Lower leg skin (tissue), 4 donors: ENCODE measurements at places on chromosomes 3 and 15.
A peak's percentile ranks its signal among the peaks of the same experiment; 100 is the strongest.

DNA sequence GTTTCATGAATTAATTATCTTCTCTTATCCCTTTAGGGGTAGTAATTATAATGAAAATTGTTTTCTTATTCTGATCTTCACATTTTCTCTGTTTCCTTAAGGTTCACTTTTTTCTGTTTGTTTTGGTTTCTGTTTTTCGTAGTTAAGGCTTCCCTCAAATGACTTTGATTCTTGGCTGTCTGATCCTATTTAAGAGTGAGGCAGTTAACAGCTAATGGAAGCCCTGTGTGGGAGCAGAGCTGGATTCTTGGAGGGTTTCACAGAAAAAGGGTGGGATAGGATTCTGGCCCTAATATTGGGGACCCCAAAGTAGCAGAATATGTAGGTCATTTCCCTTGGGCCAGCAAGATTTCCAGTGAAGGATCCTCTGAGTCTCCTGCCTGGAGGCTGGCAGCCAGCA is 6.8 kb upstream of the AMOTL2 start:
- DNase-seq = no peak

DNA sequence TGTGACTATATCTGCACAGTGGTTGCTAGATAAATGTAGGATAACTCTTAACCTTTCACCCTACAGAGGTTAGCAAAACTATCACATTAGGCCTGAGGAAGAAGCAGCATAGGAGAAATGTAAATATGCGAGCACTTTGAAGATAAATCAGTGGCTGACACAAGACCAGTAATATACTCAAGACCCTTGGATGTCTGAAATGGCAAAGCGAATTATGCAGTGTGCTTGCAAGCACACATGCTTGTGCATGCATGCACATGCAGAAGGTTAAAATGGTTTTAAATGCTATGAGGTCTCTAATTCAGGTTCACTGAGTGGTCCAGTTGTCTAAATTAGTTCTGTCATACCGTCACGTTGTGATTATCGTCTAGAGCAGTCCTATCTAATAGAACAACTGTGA is 13.6 kb upstream of the UTS2B start:
- DNase-seq = no peak

DNA sequence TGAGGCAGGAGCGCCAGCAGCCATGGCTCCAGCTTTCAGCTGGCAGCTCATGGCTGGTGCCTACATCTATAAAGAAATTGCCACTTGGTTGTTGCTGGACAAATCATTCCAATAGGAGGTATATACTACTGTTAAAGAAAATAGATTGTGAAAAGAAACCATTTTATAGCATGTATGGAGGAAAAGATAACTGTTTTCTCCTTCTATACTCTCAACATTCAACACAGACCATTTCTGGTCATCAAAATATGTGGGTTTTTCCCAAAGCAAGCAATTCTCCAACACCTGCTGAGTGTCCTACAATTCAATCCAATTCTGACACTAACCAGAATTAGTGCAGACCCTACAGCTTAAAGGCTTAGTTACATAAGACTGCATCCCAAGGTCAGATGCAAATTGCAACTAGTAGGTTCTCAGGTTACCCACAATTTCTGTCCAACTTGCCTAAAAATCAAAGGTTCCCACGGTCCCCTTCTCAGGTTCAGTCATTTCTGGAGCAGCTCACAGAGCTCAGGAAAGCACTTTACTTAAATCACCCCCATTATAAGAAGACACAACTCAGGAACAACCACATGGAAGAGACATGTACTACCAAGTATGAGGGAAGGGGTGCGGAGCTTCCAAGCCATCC is 42.4 kb upstream of the STRIT1 start:
- no peak for DNase-seq

DNA sequence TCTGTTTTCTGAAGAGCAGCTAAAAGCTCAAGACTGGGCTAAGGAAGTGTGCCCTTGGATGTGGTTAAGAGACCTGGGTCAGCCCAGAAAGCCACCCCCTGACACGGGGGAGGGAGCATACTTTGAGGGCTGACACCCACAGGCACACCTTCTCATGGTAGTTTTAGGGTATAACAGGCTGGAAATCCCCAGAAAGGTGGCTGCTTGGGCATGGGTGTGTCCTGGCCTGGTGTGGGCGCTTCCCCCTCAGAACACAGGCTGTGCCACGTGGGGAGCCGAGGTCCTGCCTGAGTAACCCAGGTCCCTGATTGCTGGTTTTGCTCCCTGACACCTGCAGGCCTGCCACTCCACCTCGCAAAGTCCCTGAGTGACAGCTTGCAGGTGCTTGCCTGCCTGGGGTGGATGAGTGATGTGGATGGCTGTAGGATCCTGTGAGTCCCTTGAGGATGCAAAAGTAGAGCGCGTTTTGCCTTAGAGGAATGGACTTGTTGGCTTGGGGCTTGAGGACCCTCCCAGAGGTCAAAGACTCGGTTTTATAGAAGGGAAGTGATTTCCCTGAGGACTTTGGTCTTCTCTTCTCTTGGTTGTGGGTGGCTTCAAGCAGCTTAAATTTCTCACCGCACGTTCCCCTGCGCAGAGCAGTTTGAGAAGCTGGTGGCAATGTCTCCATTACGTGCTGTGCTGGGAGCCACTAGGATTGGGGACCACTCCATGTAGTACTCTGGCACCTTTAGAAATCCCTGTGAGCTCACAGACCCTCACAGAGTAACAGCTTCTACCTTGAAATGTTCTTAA is 94.4 kb downstream of the DNASE1L3 start:
- no peak for DNase-seq

- peak; percentile 84 for DNase-seq
Observed at GRCh38 chr3:184546252-184546651, 15.3 kb upstream of the EPHB3 start.

GRCh38 chr3:154011036-154011435 is 110.2 kb upstream of the ARHGEF26 start:
- no peak for DNase-seq

- DNase-seq = no peak
Observed at GRCh38 chr15:38260077-38260476, 7.4 kb downstream of the SPRED1 start.

GRCh38 chr15:68310804-68311463 is 33.4 kb downstream of the FEM1B start:
- DNase-seq = no peak

- DNase-seq = no peak
Observed at GRCh38 chr3:9878700-9879099, 1.4 kb downstream of the CIDEC start.
